HTR-8/SVneo (cell line): ENCODE measurements at places on chromosomes 1 and 21.

DNA sequence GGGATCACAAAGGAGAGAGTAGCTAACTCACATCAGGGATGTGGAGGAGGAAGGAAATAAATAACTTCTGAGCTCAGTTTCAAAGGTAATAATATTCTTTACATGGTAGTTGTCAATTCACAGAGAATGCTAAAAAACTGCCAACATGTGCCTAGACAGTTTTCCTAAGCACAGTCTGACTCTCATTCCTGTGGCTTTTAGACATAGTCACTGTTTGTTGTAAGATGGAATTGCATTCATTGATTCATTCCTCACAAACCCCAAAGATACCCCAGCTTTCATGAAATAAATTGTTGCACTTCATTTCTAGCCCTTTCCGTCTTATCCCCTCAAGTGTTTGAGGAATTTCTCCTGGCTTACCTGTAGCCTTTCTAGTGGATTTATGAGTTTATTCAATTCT is 263.9 kb downstream of the NTNG1 start:
- no peak for DNase-seq

DNA sequence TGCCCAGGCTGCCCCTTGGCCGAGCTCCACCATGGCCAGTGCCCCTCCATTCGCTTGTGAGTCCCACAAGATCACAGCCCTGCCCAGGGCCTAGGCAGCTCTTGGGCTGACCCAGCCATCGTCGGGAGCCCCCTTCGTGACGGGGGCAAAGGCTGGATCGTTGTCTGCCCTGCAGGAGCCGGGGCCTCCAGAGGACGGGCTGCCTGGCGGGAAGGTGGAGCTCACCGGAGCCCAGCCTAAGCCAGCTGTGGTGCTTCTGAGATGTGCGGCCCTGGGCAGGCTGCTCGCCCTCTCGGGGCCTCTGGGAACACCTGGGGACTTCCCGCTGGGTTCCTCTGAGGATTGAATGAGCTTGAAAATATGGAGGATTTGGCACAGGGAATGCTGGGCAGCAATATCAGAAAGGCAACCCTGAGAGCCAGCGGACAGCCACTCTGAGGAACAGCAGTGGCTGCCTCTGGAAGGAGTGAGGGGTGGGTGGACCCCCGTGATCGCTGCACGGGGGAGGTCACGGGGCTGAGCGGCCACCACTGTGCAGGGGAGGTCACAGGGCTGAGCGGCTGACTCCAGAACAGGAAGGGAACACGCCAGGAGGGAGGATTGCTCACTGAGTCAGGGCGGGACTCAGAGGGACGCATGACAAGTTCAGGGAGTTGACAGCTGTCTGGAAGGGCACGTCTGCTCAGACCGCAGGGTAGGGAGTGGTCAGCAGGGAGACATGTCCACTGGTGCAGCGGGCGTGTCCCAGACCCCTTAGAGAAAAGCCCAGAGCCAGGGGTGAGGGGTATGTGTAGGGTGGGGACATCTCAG is 19.3 kb downstream of the TP73 start:
- no peak for DNase-seq

- no peak for DNase-seq
These were observed 51.4 kb downstream of the ACBD3 start for GRCh38 chr1:226135059-226135651.

GRCh38 chr1:37995751-37996345 is 6.0 kb upstream of the SF3A3 start:
- no peak for DNase-seq

- peak; percentile 42 for DNase-seq
These were observed 7.0 kb downstream of the EFNA3 start for GRCh38 chr1:155085504-155086127.

GRCh38 chr1:162905174-162906158 is 44.5 kb upstream of the CCDC190 start:
- peak; percentile 6 for DNase-seq

- peak; percentile 24 for DNase-seq
These were observed 862.7 kb downstream of the NCAM2 start for GRCh38 chr21:21860888-21861287.

DNA sequence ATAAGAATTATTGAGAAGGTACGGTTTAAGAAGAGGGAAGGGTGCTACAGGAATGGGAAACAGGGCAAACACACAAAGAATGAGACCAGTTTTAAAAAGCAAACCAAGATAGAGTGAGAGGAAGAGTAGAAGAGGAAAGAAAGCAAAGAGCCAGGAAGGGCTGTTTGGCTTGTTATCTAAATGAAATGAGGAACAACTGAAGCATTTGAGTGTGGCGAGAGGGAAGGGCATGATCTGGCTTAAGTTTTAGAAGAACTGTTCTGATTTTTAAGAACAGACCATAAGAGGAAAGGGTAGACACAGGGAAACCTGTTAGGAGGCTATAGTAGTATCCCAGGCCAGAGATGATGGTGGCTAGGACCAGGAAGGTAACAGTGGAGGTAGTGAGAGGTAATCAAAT is 73.8 kb downstream of the TUT4 start:
- no peak for DNase-seq

- no peak for DNase-seq
These were observed 23.1 kb upstream of the IGSF5 start for GRCh38 chr21:39721885-39722284.

DNA sequence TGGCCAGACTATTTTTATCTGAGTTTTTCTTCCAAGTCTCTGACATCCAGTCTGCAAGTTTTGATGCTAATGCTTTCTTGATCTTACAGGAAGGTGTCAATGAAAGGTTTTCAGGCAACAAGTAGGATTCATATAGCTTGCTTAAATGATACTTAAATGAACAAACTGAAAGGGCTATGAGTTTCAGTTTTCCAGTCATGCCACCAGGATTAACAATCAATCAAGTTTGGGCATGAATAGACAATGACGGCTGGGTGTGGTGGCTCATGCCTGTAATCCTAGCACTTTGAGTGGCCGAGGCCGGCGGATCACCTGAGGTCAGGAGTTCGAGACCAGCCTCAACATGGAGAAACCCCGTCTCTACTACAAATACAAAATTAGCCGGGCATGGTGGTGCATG is 34.3 kb upstream of the SLC16A1 start:
- no peak for DNase-seq

GRCh38 chr1:205064301-205064700 is 20.0 kb downstream of the TMEM81 start:
- DNase-seq = no peak

GRCh38 chr1:161502181-161502580 is 3.1 kb upstream of the FCGR2A start:
- DNase-seq = no peak

GRCh38 chr21:42245331-42246193 is 26.6 kb downstream of the ABCG1 start:
- DNase-seq = no peak

DNA sequence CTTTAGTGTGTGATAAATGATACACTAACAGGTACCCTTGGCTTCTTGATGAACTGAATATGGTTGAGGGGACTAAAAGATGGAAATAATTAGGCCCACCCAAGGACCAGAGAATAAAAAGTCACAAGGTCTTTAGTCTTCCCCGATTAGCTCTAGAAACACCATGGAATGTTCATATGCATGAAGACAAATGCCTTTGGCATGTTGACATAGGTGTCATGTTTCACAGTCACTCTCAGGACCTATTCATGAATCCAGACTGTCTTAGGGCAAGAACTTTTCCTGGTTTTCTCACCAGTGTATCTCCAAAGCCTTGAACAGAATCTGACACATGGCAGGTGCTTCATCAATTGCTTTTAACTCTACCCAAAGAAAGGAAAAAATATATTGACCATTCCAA is 412.8 kb downstream of the AJAP1 start:
- no peak for DNase-seq

GRCh38 chr1:190858140-190858539 is 380.5 kb upstream of the BRINP3 start:
- no peak for DNase-seq

DNA sequence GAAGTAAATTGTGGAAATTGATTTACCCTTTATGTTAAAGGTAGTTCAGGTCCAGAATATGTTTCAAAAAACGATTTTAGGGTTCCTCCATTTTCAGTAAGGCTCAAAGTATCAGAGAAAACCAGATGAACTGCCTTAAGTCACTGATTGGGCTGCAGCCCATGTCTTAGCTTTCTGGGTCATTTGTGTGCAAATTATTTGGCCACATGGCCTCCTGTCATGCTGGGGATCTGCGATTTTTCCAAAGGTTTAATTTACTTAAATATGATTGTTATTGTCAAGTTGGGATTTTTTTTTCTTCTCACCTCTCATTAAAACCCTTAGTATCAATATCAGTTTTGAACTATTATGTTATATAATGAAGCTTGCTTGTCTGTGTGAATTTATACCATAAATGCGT is 135.9 kb upstream of the DPYD start:
- DNase-seq = no peak

GRCh38 chr1:225877580-225877979 is 4.6 kb downstream of the TMEM63A start:
- peak; percentile 48 for DNase-seq

- no peak for DNase-seq
These were observed 346.2 kb downstream of the BARHL2 start for GRCh38 chr1:90370686-90371447.

DNA sequence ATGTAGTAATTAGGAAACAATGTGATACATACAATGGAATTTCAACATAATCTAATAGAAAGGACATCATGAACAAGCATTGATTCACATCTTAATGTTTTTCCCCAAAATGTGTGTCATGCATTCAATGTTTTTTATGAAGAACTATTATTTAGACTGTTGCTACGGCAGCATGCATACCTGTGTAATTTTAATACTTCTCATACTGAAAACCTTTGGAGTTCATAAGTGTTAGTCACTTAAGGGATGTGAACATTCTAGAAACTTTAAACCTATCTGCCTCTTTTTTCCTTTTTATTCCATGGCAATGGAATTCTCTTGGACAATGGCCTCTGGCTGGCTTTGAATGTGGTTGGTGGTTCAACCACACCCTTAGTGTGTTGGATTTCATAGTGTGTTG is 48.6 kb downstream of the TMPRSS15 start:
- no peak for DNase-seq

- DNase-seq = peak; percentile 69
These were observed 153.9 kb upstream of the GREM2 start for GRCh38 chr1:240765732-240766363.

GRCh38 chr1:162011337-162012012 is 12.2 kb downstream of the OLFML2B start:
- no peak for DNase-seq

DNA sequence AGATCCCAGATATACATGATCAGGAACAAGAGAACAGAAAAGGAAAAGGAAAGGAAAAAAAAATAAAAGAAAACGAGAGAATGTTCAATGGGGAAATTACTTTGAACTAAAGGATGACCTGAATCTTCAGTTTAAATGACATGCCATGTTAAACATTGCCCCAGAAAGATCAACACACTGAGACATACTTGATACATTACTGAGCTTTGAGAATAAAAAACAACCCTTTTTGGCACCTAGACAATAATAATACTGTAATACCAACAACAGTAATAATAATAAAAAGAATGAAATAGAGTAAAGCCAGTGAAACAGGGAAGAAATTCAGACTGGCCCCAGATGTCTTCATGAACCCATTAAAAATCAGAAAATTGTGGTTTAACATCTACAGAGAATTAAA is 44.8 kb downstream of the CLIC6 start:
- no peak for DNase-seq

- no peak for DNase-seq
These were observed 106.8 kb downstream of the NTNG1 start for GRCh38 chr1:107247679-107248078.

DNA sequence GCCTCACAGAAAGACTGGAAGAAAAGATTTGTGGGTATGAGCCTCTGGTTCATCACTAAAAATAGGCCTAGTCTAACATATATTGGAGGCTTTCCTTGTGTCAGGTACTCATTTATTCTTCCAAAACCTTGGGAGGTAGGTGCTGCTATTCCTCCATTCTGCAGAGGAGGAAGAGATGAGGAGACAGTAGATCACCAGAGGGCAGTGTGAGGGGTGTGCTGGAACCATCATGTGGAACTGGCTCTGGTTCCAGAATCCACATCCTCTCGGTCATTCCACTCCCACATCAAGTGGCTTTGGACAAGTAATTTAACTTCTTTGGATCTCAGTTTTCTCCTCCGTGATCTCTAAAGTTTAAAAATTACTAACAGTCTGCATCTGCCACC is 7.4 kb upstream of the INKA2 start:
- DNase-seq = no peak

- no peak for DNase-seq
These were observed 37.9 kb downstream of the UBE2G2 start for GRCh38 chr21:44763451-44764318.

DNA sequence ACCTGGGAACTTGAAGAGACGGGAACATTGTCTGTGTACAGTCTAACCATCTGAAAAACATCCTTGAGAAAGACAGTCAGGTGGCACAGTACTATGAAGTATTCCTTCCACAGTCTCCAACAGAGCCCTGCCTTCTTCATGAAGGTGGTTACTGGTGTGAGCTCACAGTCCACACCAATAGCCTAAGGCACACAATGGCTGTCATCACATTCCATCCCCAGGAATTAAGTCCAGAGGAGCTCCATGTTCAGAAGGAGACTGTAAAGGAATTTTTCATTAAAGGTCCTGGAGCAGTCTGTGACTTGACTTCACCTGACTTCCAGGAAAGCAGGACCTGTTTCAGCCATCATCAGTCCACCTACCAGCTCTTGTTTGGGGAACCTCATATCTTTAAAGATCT is 180.2 kb downstream of the C1orf21 start:
- DNase-seq = peak; percentile 10

DNA sequence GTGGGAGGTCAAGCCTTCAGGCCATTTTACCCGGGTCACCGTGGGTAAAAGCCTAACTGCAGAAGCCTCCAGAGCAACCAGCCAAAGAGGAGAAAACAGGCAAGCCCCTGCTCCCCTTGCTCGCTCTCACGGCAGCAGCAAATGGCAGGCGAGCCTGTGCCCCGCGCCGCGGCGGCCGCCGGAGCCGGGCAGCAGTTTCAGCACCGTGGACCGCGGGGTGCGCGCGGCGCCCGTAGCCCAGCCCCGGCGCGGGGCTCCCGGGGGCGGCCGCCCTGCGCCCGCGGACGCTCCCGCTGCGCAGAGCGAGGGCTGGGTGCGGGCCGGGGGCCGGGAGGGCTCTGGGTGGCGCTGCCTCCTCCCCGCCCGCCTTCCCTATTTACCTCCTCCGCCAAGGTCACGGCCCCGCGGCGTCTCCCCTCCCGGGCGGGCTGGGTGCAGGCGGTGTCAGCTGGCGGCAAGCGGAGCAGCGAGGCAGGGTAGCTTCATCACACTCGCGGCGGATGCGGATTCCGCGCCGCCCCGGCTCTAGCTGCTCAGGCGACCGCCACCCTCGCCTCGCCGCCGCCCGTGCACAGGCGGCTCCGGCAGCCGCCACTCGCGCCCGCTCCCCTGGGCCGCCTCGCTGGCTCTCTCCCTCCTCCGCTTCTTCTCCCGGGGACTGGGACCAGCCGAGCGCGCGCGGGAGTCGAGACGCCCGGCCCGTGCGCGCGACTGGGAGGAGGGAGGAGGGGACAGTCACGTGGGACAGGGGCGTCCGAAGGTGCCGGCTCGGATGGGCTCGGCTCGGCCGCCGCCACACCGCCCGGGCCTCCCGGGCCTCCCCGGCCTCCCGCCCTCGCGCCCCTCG is at the start of gene RGS7:
RGS7 (minus strand) TSS at position 687 of the 847 bp plus-strand sequence.
- DNase-seq = peak; percentile 83

GRCh38 chr21:26961698-26962097 is 5.2 kb downstream of the ADAMTS5 start:
- no peak for DNase-seq

- no peak for DNase-seq
These were observed 96.1 kb downstream of the NID1 start for GRCh38 chr1:235968831-235969230.

- DNase-seq = no peak
These were observed 50.7 kb downstream of the GALNT2 start for GRCh38 chr1:230117694-230118093.
